ENCODE measurements at places on chromosomes 7 and 10. TPM values are rescaled to one million over a fixed set of nuclear protein-coding genes. Genes with fewer than 3 reads are reported as not detected.

- peaks cover 68% of the 10 kb centered on the region for H3K27me3 ChIP-seq
- no peak overlapping the region for H3K27ac ChIP-seq
- H3K4me1 ChIP-seq, result peaks cover 33% of the 10 kb centered on the region
These were observed 2.1 kb downstream of the ADIRF start for GRCh38 chr10:86970162-86970981.

DNA sequence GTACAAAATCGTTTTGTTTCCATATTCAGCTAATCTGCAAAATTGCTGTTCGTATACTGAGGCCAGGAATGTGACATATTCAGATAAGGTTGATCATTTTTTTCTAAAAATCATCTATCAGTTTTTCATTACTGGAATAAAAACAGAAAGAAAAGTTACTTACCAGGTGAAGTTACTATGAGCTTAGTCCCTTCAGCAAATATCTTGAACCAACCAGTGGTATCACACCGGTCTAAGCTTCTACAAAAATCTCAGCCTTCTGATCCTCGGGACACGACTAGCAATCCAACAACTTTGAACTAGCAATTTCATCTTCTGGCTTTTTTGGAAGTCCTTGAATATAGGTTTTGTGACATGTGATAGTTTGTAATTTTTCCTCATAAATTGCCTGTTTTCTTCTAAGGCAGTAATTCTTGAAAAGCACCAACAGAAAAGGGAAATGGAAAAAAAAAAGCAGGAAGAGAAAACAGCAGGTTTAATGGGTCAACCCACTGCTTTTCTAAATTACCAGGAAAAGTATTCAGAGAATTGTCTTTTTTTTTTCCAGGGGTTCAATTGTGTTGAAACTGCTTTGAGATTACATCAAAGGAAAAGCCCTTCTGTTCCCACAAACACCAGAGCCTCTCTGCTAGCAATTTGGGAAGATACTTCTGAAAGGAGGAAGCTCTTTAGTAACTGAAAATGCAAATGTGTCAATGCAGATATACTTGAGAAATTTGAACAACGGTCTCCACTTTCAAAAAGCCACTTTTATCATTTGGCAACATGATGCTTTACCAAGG, 2.9 kb upstream of the TARP start:
- no peaks in the 10 kb centered on the region for H3K36me3 ChIP-seq
- peaks cover 4% of the 10 kb centered on the region for H3K4me1 ChIP-seq
- H3K4me3 ChIP-seq, result no peak overlapping the region
- no peak overlapping the region for H3K27ac ChIP-seq
- no peaks in the 10 kb centered on the region for H3K27me3 ChIP-seq

GRCh38 chr7:82472966-82473365, 29.4 kb upstream of the CACNA2D1 start:
- peaks cover 28% of the 10 kb centered on the region for H3K4me1 ChIP-seq
- no peak overlapping the region for H3K27ac ChIP-seq
- DNase-seq, result no peak
- H3K27me3 ChIP-seq, result no peaks in the 10 kb centered on the region
- H3K36me3 ChIP-seq, result no peaks in the 10 kb centered on the region

- H3K36me3 ChIP-seq, result no peaks in the 10 kb centered on the region
- no peak overlapping the region for H3K27ac ChIP-seq
- H3K4me1 ChIP-seq, result peaks cover 5% of the 10 kb centered on the region
These were observed 79.5 kb downstream of the RTKN2 start for GRCh38 chr10:62189131-62189530.

The CALML3 gene
- not detected for total RNA-seq

The PFKP gene
- 120 TPM for total RNA-seq
